ENCODE measurements at places on chromosomes 16 and 17.
A peak's percentile ranks its signal among the peaks of the same experiment; 100 is the strongest.

DNA sequence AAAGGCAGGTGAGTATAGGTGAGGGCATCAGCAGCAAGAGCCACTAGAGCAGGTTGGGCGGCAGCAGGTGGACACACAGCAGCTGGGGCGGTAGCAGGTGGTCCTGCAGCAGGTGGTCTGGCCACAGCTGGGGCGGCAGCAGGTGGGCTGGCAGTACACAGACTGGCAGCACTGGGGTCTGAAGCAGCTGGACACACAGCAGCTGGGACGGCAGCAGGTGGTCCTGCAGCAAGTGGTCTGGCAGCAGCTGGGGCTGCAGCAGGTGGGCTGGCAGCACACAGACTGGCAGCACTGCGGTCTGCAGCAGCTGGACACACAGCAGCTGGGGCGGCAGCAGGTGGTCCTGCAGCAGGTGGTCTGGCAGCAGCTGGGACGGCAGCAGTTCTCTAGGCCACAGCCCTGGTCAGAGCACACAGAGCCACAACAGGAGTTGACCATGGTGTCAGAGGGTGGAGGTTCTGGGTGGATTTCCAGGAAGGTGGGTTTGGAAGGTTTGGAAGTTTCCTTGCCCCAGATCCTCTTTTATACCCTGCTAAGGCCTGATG is at the start of gene KRTAP4-2:
KRTAP4-2 (minus strand) TSS at position 495 of the 545 bp plus-strand sequence; CDS start at position 438, 57 bp downstream.
- no peak for DNase-seq

DNA sequence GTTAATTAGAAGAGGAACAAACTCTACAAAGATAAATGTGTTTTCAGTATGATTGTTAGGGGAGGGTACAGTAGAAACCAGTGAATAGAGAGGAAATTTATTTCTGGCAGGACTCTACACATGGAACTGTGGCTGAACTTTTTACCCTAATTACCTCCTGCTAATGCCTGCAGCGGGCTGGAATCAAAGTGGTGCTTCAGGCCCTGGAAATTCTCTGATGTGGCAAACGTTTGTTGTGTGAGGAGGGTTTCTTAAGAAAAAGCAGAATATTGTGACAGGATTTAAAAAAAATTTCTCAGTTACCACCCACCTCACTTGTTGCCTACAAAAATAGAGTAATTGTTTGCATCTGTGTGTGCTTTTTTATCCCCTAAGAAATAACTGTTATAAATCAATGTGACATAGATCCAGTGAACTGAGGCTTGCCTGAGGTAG is 154.5 kb downstream of the BCAS3 start:
- DNase-seq, result no peak

- no peak for DNase-seq
Measured at GRCh38 chr17:15348021-15348420, 6.6 kb upstream of the TEKT3 start.

DNA sequence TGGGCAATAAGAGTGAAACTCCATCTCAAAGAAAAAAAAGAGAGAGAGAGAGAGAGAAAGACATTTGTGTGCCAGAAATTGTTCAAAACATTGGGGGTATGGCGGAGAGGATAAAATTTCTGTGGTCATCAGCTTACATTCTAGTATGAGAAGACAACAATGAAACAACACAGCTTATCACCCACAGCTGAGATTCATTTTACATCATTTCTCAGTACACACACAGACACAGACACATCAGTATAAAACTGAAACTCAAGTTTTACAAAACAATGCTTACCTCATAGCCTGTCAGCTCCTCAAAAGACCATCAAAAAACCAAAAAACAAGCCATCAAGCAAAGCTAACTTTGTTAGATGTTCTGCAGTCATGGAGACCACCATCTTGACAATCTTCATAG is 31.4 kb upstream of the CNEP1R1 start:
- DNase-seq, result no peak

- DNase-seq, result no peak
Measured at GRCh38 chr16:1678500-1679098, 520 bp downstream of the JPT2 start.

- DNase-seq, result no peak
Measured at GRCh38 chr16:77457046-77457445, 22.2 kb upstream of the ADAMTS18 start.

- DNase-seq, result peak; percentile 76
Measured at GRCh38 chr17:49741009-49741691, 22.8 kb downstream of the FAM117A start.

GRCh38 chr17:56000411-56000810 is 152.9 kb upstream of the ANKFN1 start:
- DNase-seq, result no peak

DNA sequence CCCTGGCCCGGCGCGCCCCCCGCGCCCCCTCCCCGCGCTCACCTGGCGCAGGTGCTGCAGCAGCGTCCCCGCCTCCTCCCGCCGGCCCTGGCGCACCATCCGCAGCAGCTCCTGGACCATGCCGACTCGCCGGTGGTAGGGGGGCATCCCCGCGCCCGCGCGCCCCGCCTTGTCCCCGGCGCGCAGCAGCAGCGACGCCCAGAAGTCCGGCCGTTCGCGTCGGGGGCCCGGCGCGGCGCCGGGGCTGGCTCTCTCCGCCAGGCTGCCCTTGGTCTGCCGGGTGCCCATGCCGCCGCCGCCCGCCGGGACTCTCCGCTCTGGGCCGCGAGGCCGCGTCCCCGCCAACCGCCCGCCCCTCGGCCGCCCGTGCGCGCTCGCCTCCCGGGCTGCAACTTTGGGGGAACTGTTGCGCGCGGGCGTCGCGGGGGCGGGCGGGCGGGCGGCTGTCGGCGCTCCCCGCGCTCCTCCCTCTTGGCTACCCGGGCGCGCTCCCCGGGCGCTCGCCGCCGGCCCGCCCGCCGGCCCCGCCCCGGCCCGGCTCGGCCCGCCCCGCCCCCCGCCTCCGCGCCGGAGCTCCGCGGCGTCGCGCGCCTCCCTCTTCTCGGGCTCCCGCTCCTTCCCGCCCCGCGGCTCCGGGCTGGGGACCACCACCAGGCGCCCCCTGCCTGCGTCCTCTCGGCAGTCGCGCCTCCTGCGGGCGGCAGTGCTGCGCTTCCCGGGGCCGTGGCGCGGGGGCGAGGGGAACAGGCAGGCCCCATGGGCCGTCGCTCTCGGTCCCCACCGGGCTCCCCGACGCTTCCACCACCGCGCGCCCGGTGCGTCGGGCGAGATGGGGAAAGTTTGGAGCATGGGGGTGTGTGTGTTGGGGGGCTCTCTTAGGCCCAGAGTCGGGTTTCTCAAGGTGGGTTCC is at the start of gene LRRC75A:
LRRC75A (minus strand) TSS at position 491 of the 910 bp plus-strand sequence; CDS start at position 288, 203 bp downstream.
- peak; percentile 53 for DNase-seq

- DNase-seq, result no peak
Measured at GRCh38 chr17:15967706-15968399, 22.9 kb downstream of the ADORA2B start.

DNA sequence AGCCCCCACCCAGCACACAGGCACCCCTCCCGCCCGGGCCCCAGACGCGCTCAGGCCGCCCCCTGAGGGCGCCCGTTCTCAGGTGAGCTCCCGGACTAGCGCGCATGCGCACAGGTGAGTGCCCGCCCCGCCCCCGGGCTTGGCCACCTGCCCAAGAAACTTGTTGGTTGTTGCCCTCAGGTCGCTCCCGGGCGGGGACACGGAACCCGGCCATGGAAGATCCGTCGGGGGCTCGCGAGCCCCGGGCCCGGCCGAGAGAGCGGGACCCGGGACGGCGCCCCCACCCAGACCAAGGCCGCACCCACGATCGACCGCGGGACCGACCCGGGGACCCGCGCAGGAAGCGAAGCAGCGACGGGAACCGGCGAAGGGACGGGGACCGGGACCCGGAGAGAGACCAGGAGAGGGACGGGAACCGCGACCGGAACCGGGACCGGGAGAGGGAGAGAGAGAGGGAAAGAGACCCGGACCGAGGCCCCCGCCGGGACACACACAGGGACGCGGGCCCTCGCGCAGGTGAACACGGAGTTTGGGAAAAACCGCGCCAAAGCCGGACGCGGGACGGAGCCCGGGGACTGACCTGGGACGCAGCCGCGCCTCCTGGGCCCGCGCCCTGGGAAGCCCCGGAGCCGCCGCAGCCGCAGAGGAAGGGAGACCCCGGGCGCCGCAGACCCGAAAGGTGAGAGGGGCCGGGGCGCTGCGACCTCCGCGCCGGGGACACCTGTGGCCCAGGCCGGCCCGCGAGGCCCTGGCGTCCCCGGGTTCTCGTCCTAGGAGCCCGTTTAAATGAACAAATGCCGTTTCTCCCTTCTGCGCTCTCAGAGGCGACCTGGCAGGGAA is at the start of gene MARVELD3:
MARVELD3 (plus strand) TSS at position 167 of the 840 bp plus-strand sequence; CDS start at position 213, 46 bp downstream.
- DNase-seq, result peak; percentile 78

GRCh38 chr17:81398176-81398831 is 3.0 kb downstream of the BAHCC1 start:
- no peak for DNase-seq

DNA sequence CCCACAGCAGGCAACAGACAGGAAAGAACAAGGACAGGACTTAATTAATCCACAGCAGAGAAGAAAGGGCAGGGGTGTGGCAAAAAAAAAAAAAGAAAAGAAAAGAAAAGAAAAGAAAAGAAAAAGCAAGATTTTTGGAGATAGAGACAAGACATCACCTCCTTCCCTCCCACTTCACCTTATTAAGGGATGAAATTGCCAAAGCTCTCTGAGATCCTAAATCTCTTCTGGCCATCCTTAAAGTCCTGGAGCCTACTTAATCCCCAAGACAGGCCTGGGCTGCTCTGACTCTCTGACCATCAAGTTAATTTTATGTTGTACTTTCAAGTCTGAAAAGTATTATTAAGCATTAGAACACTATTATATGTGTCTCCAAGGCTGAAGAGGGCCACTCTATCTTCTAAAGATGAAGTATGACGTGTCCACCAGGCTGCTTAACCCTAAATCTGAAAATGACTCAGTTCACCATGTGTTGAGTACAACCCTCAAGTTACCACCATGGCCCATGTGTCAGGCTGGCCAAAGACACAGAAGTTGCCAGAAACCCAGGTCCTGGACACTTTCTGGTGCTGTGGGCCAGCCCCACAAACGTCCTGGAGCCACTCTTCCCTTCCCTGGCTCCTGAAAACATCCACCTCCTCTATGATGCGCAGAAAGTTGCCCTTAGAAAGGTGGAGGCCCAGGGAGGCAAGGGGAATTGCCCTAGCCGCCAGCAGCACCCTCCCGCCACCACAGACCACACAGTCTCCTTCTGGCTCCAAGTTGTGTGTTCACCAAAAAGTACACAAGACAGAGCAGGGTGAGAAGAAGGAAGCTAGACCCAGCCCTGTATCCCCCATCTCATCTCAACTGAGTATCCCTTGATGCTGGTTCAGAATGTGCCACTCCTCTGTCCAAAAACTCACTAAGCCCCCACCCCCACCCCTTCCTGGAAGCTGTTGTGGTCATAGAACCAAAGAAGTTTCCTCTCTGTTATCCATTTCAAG is 2.7 kb downstream of the SOCS1 start:
- no peak for DNase-seq
